ENCODE measurements at places on chromosomes 2 and 18.

DNA sequence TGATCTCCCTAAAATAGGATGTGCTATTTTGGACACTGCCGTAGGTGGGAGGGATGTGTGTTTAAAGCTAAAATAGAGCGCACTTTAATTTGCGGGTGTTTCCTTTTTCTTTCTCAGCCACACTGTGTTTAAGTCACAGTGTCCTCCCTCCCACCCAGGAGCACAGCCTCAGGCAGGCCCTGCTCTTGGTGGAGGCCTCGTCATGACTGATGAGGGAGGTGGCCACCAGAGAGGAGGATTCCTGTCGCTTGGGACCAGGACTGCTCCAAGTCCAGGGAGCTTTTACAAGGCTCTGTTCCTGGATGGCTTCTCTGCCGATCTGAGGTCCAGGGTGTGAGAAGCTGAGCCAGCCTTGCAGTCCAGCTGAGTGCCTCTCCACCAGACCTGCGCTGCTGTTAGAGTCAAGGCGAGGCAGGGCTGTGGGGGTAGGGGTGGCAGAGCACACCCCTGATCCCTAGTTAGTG, 33.5 kb downstream of the INPP4A start:
- DNase-seq = no peak

GRCh38 chr2:12588986-12589385, 127.8 kb upstream of the TRIB2 start:
- DNase-seq = no peak

GRCh38 chr18:24112874-24113615, 25.8 kb upstream of the CABYR start:
- DNase-seq = no peak

GRCh38 chr18:63646936-63647335, 2.9 kb upstream of the SERPINB4 start:
- no peak for DNase-seq

- peak; percentile 72 for DNase-seq
Observed at GRCh38 chr18:62420513-62421209, 95.6 kb downstream of the TNFRSF11A start.

GRCh38 chr2:240465765-240466578, 30.5 kb downstream of the GPC1 start:
- DNase-seq = no peak

GRCh38 chr2:10124538-10125045, 2.1 kb downstream of the RRM2 start:
- peak; percentile 84 for DNase-seq

GRCh38 chr2:188534875-188535274, 243.2 kb downstream of the GULP1 start:
- no peak for DNase-seq

DNA sequence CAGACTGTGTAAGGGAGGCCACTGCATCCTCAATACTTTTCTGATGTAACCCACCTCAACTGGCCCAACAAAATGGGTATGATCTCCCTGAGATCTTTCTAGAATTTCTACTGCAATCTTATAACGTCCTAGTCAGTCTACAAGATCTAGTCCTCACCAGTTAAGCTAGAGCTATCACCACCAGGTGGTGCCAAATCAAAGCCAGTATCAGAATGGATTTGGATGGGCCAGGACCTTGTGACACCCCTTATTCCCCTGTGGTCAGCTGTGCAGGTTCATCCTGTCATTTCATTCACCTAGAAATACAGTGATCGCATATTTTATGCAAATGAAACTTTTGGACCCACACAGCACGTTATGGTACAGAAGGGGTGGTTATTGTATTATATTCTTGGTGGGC, 90.3 kb downstream of the OLA1 start:
- DNase-seq = peak; percentile 34

DNA sequence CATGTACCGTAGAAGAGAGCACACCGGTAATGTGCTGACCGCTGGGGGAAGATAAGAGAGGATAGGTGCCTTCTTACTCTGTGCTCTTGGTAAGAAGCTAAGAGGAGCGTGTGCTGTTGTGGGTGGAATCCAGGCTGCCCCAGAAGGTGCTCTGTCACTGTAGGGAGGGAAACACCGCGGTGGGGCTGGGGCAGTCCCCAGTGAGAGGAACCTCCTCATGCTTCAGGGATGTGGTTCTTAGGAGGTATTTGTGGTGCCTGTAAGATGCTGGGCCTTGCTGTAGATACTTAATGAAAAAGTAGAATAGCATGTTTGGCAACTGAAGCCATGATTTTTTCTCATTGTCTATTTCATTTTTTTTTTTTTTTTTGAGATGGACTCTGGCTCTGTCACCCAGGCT, 1.1 kb downstream of the COLEC11 start:
- no peak for DNase-seq

GRCh38 chr2:241925277-241925676, 55.7 kb downstream of the RTP5 start:
- DNase-seq = no peak

DNA sequence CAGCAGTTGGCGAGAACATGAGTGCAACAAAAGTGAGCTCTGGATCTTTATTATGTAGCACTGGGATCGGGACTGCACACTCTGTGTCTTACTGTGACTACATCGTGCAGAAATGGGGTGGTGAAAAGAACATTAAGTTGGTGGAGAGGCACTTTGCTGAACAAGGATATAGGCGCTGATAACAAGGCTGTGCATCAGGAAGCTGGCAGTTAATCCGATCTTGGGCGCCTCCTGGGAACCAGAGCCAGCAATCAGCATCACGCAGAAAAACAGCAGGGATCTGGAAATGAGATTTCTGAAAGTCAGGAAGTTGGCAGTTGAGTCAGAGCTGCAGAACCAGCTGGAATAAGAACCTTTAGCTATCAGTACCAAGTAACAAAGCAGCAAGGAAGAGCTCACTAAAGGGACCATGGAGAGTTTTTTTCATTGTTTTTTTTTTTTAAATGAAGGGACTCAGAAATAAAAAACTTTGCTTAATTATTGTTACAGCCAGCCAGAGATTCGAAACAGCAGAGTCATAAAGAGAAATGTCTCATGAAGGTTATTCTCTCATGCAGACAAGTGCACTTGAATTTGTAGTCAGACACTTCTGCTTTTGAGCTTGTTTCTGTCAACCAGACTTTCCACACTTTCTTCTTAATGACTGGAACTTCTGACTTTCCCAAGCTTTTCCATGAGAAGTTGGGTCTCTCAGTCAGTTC, 22.8 kb upstream of the MYO3B start:
- DNase-seq = no peak

DNA sequence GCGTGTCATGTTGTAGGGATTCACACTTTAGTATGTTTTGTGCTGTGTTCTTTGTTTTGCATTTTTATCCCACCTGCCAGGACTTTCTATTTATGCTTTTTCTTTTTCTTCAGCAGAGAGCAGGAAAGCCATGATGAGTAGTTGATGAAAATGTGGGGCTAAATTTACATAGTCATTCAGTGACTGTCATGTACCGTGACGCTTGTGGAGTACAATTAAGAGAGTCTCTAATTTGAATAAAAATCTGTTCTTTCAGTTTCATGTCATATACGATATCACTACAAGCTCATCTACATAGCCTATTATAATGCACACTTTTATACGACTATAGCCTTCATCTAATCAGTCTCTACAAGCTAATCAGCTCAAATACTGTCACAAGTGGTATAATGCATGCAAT, 112.7 kb upstream of the SPATS2L start:
- DNase-seq = no peak
